Inflammatory macrophage (primary cell): ENCODE measurements at places on chromosomes 13 and 19.

DNA sequence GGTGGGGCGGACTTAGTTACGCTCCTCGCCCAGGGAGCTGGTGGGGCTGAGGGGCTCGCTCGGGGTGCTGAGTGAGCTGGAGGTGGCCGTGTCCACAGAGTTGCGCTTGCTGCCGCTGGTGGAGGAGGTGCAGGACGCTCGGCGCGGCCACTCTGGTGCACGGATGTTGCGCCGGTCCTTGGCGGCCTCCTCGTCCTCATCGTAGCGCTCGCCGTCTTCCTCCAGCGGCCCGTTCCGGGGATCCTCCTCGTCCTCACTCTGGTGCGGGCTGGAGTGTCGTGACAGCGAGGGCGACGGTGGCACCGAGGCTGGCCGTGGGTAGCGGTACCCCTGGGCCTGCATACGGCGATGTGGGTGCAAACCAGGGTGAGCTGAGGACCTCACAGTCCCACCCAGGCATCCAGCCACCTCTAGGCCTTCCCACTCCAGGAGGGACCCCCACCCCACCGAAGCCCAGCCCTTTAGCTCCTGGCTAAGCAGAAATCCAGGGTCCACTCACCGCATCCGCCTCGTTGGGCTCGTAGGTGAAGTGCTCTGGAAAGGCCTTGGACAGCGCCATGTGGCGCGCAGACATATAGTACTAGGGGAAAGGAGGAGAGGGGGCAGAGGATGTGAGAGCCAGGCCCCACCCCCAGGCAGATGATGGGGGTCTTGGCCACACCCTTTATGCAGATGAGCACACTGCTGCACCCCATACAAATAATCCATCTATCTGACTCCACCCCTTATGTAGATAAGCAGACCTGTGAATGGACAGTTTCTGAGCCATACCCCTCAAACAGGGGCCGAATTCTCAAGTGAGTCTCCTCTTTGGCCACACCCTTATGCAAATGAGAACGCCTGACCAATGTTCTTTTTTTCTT, 4.4 kb downstream of the FTL start:
- no peak for DNase-seq

DNA sequence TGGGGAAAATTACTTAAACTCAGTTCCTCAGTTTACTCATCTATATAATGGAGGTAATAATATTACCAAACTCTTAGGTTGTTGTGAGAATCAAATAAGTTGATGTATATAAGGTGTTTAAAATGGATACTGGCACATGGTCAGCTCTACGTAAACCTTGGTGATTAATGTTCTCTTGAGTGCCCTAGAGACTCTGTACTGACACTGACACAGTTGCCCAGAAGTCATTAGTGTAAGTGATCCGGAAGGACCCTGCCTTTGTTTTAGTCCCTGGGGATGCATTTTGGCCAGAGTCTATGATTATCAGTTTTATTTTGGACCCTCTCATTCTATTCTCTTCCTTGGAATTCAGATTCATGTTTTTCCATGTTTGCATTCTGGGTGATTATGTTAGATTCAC, 31.9 kb downstream of the CHST8 start:
- no peak for DNase-seq

GRCh38 chr19:18322318-18322758, 538 bp downstream of the LSM4 start:
- peak; percentile 69 for DNase-seq

DNA sequence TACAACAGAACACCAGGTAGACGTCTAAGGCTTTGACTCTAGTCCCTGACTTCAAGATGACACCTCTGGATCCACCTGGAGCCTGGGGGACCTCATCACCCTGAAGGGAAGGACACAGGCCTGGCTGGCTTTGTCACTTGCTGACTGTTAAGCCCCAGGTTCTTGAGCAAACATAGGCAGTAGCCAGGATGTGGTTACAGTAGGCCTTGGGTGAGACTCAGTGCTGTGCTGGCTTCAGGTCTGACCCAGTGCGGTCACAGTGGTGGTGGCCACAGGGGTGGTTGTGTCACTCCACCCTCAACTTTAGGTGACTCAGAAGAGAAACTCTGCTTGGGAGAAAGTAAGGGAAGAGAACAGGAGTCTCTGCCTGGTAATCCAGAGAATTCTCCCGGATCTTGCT, 497.8 kb downstream of the UQCRFS1 start:
- no peak for DNase-seq

DNA sequence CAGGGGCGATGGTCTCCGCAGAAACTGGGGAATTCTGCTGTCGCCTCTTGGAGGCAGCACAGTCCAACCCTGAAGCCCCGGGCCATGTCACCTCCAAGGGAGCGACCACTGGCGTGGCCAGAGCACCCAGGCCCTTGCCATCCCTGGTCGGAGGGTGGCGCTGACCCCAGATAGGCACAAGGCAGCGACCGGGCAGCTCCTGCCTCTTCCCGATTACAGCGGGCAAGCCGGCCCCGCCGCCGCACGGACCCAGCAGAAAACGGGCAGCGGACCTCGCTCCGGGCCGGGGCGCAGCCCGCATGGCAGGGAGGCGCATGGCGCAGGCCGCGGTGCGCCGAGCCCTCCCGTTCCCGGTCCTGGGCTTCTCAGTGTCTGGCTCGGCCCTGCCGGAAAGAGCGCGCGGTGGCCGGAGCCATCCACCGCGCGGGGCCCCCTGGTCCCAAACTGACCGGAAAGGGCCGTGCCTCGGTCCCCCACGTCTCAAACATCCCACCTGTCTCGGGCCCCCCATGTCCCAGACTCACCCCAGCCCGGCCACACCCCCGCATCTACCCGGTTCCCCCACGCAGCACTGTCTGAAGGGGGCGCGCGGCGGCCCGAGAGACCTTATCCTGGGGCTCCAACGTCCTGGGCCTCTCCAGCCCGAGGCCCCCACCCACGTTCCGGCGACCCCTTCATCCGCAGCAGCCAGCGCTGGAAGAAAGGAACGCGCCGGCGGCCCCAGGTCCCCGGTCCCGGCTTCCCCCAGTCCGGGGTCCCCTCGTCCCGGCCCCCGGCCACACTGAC, 727 bp downstream of the CERS1 start:
- DNase-seq, result peak; percentile 26

- DNase-seq, result peak; percentile 81
These were observed 20.8 kb upstream of the ERCC1 start for GRCh38 chr19:45444318-45445041.

DNA sequence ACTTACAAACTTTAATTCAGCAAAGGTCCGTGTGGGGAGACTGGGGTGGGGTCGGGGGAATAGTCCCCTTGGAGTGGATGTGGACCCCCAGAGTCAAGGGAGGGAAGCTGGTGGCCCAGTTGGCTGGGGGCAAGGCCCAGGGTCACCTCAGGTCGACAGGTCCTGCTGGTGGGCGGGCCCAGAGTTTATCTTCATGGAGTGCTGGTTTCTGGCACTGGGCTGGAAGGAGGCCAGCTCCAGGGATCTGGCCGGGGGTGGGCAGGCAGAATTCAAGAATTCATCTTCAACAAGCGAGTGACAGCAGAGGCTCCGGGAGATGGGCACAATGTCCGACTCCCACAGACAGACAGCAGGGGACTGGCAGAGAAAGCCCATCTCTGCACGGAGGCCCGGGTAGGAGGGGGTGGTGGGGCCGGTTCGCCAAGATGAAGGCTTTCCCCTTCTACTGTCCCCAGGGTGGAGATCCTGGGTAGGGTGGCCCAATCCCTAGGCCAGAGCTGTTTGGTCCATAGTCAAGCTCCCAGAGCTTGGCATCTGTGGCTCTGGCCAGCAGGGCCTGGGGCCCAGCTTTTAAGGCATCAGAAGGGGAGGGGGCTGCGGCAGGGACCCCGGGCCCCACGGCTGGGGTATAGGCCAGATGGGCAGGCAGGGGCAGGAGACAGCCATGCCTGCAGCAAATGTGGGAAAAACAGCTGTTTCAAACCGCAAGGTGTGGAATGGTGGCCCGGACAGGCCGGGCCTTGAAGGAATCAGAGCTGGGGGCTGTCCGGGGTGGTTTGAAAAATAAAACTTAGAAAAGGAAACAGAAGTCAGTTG, 622 bp upstream of the FDX2 start:
- DNase-seq, result no peak

GRCh38 chr13:34345258-34345965, 527.5 kb downstream of the RFC3 start:
- no peak for DNase-seq

DNA sequence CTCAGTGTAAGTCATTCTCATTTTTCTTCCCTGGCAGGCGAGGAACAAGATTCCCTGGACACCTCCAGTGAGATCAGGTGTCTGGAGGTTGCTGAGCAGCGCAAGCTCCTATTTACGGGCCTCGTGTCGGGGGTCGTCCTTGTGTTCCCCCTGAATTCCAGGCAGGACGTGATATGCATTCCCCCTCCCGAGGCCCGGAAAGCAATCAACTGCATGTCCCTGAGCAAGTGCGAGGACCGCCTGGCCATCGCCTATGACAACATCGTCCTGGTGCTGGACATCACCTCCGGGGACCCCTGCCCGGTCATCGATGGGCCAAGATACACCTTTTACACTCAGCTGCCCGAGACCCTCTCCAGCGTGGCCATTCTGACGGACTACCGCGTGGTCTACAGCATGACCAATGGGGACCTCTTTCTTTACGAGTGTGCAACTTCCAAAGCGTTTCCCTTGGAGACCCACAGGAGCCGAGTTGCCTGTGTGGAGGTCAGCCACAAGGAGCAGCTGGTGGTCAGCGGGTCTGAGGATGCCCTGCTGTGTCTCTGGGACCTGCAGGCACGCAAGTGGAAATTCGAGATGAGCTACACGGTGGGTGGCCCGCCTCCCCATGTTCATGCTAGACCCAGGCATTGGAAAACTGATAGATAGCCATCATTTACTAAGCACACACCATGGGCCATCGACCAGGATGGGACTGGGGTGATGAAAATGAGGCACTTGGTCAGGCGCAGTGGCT, 21.5 kb upstream of the SIN3B start:
- no peak for DNase-seq

GRCh38 chr13:40812724-40813445, 23.5 kb downstream of the SLC25A15 start:
- DNase-seq, result no peak

DNA sequence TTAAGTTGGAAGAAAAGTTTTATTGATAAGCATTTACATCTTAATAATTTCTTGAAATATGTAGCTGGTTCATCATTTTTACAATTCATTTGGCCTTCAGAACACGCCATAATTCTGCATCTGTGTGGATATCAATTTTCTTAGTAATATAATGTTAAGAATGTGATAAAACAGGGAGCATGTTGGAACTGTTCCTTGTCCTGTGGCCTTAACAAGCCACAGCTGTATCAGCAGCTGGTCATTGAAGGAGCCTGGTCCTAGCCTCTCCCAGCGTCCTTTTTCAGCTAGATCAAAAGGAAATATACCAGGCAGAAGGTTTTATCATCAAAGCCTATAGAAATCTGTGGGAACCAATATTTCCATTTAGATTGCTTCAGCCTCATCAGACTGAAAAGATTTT, 421.8 kb downstream of the SPRY2 start:
- no peak for DNase-seq

- DNase-seq, result peak; percentile 47
These were observed 5.7 kb downstream of the SHISA7 start for GRCh38 chr19:55437410-55437809.

DNA sequence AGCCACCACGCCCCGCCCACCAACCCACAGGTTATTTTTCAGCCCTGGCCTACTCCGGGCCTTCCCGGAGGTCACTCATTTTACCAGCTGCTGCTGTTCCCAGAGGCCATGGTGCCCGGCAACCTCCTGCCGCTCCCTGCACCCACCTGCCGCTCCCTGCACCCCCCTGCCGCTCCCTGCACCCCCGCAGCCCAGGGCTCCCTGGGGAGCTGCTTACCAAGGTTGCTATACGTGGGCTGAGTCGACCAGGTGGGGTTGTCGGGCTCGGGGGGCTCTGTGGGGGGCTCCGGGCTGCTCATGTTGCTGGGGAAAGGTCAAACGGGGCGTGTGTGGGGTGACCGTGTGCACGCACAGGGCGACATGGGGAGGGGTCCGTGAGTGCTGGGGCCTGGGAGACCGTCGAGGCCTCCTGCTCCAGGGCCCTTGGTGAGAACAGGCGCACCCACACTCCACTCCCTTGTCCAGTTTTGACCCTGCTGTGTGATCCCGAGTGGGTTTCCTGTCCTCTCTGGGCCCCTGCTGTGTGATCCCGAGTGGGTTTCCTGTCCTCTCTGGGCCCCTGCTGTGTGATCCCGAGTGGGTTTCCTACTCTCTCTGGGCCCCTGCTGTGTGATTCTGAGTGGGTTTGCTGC, 1.2 kb downstream of the PEAK3 start:
- DNase-seq, result no peak

GRCh38 chr13:90732049-90732448, 615.4 kb upstream of the MIR17HG start:
- no peak for DNase-seq

DNA sequence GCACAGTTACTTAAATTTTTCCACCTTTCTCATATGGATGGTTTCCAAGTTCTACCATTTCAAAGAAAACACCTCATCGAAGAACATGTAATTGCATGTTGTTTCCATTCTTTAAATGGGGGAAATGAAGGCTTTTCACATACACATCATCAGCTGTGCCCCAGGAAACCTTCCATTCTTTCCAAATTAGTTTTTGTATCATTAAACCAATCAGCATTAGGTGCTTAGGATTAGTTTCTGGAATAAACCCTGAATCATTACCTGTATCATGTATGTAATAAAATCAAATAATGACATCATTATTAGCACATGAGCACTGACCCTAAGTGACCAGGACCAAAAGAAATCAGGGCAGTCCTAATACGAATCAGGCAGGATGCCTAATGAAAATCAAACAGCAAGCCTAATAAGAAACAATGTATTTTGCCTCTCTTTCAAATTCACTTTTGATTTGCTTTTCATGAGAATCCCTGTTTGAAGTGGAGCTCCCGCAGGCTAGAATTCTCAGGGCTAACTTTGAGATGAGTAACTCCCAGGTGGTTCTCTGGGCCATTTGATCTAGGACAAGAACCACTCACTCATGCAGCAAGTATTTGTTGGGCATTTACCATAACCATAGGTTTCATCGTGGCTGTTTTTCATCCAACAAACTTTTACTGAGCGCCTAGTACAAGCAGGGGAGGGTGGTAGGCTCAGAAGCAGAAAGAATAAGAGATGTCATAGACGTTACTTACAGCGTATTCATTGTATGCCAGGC, 89.2 kb downstream of the MZT1 start:
- DNase-seq, result no peak

- no peak for DNase-seq
These were observed 114.2 kb upstream of the RXFP2 start for GRCh38 chr13:31625115-31625514.

DNA sequence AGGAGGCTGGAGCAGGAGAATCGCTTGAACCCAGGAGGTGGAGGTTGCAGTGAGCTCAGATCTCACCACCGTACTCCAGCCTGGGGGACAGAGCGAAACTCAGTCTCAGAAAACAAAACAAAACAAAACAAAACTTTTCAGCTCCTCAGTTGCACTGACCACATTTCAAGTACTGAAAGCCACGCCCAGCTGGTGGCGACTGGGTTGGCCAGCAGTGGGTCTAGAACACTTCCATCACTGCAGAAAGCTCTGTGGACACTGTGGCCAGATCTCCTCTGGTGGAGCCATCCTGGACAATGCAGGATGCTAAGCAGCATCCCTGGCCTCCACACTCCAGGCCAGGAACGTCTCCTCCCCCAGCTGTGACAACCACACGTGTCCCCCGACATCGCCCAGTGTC, 21.1 kb downstream of the TLE2 start:
- no peak for DNase-seq
